Occipital lobe (tissue), 3 donors: ENCODE measurements at places on chromosomes 1 and 21. TPM values are rescaled to one million over a fixed set of nuclear protein-coding genes. Genes with fewer than 3 reads are reported as not detected.

DNA sequence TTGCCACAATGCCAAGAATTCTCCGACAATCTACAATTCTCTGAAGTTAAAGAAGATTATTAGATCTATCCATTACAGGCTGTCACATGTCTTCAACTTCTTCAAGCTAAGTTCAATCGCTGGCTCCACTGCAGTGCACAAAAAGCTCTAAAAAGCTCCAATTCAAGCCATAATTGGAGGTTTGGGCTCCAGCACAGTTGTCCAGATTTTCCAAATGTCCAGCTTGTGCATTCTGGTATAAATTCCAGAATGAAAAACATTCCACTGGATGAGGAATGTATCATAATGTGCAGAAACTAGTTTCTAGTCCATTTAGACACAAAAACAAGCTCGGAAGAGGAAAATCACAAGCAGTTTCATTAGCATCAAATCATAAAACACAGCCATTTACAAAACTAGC is 138.6 kb downstream of the NRIP1 start:
- DNase-seq: no peak

GRCh38 chr1:103941086-103941485 is 191.4 kb downstream of the AMY1C start:
- no peak for DNase-seq

- DNase-seq: no peak
These were observed 3.6 kb upstream of the CRABP2 start for GRCh38 chr1:156709031-156709430.

DNA sequence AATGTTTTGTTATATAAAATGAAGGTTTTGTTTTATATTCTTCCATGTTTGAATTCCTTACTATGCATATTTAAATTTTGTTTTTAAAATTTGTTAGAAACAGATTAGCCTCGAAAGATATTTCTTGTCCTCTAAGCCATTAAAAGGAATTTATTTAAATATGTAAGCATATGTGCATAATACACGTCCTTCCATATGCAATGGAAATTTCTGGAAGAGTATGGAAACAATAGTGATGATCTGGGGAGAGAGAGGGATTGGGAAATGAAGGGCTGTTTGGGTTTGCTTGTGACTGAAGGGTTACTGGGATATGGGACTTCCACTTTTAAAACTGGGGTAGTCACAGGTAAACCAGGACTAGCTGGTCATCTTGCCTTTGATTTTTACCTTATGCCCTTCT is 21.1 kb downstream of the ECHDC2 start:
- no peak for DNase-seq

- no peak for DNase-seq
These were observed at the start of gene SELENON for GRCh38 chr1:25799935-25800702. Gene SELENON (plus strand): TSS chr1:25800193. CDS start chr1:25800231, 38 bp downstream.

DNA sequence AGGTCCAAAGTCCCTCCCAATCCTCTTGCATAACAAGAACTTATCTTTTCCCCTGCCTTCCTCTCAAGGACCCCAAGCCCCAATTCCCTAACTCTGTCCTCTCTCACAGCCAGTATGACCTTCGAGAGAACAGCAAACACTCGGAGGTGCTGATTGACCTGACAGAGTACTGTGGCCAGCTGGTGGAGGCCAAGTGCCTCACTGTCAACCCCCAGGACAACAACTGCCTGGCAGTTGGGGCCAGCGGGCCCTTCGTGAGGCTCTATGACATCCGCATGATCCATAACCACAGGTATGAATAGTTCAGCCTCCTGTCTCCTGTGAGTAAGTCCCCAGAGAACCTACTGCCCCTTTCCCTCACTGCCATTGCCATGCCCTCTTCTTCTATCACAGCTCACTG is 29.9 kb upstream of the TMEM222 start:
- DNase-seq: no peak

DNA sequence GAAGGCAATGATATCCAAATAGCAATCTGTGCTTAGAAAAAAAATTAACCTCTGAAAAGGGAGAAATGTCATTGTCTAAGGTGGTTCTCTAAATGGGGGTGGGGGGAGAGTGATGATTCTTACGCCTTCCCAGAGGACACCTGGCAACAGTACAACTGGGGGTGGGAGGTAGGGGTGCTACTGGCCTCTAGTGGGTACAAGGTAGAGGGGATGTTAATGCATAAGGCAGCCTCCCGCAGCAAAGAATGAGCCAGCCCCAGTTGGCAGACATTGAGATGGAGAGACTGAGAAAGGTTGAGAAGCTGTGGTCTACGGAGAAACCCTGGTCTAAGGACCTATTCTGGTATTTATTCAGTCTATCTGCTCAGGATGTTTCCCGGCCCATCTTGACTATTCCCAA is 472.2 kb upstream of the RUNX1 start:
- DNase-seq: no peak

DNA sequence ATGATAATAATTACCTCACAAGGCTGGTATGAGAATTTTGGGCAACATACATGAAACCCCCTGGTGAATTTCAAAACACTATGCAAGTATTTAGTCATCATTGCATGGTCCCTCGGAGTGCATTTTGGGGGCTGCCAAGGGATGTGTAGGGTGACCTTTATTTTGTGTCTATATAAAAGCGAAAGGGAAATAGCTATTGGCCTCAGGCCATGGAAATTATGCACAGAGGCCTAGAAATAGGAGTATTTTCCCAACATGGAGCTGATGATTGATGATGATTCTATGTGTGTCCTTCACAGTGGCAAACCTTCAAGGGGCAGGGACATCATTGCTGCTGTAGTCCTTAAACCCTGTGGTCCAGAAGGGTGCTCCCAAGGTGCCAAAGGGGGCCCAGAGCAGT is 265.5 kb downstream of the ST6GALNAC3 start:
- DNase-seq: no peak

GRCh38 chr1:203336097-203336496 is 14.8 kb downstream of the FMOD start:
- DNase-seq: no peak

DNA sequence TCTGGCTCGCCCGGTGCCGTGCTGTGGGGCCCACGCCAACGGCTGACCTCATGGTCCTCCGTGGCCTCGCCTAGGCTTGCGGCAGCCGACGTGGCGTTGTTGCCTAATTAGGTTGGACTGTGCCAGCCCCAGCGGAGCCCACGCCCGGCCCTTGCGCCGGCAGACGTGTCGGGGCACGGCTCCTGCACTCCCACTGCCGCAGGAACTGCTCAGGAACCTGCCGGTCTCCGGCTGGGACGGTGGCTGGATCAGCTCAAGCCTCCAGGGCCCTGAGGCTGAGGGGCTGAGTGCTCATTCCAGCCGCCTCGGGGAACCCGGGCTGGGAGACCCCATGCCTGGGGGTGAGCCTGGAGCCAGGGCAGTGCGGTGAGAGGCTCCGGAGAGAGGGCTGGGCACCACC is 16.1 kb upstream of the PEX10 start:
- DNase-seq: no peak

- DNase-seq: no peak
These were observed 497 bp downstream of the FCRLB start for GRCh38 chr1:161721738-161722343.

GRCh38 chr1:41580021-41580420 is 95.5 kb upstream of the EDN2 start:
- DNase-seq: no peak

DNA sequence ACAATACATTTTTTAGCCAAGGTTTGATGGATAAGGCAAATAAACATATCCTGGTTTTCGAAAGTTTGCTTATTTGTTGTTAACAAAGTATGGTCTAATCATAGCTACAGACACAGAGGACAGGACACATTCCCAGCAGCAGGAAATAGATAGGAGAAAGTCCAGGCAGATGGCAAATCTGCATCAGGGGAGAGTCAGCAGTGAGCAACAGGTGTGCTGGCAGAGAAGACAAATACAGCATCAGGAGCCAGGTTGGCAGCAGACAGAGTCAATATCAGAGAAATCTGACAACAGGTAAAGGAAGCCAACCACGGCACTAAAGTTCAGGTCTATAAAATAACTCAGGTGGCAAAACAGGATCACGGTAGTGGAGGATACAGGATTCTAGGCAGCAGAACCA is 210.7 kb upstream of the PTBP2 start:
- no peak for DNase-seq

GRCh38 chr1:55337801-55338447 is 122.8 kb upstream of the USP24 start:
- DNase-seq: no peak

DNA sequence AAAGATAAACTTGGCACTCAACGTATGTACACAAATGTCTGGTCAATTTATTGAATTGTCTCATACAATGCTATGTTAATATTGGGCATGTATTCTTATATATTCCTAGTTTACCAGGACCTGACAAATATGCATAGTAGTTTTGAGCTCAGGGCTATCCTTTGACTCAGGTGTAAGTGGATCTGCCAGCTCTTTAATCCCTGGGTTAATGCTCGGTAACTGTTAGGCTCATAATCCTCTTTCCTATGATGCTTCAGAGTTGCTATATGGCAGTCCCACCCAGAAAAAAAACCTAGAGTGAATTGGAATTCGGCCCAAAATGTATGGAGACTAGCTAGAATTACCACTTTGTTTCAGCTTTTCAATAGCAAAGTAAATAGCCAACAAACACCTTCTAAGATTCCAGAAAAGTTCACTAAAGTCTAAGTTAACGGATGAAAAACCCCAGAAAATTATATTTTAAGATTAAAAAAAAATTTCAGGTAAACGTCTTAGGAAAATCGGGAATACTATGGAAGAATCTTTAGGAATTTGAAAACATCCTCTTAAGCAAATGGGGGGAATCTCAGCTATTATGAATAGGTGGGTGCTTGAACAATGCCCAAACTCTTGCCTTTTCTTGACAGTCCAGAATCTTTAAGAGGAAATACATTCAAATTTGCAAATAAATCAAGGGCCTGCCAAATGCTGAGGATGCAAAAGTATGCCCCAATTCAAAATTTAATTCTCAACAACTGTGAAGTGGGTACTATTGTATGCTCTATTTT is 10.9 kb downstream of the H3-3A start:
- DNase-seq: no peak

Gene KDF1
- total RNA-seq: not detected

Gene USH2A
- 1.1 TPM for total RNA-seq

Gene ETV3L
- total RNA-seq: not detected

Gene ZFP69B
- total RNA-seq: 22.0 TPM

Gene RBP7
- not detected for total RNA-seq

Gene LORICRIN
- not detected for total RNA-seq

Gene NPR1
- 0.16 TPM for total RNA-seq
